A172 (cell line): ENCODE measurements at places on chromosomes 6 and 20. TPM values are rescaled to one million over a fixed set of nuclear protein-coding genes. Genes with fewer than 3 reads are reported as not detected.

Gene LAMA2
- 3.7 and 4.3 TPM in 2 replicates for total RNA-seq

Gene OVOL2
- not detected in 2 replicates for total RNA-seq

Gene MYMX
- not detected in 2 replicates for total RNA-seq

- no peak for DNase-seq
Observed at GRCh38 chr6:119065382-119065781, 13.1 kb downstream of the FAM184A start.

DNA sequence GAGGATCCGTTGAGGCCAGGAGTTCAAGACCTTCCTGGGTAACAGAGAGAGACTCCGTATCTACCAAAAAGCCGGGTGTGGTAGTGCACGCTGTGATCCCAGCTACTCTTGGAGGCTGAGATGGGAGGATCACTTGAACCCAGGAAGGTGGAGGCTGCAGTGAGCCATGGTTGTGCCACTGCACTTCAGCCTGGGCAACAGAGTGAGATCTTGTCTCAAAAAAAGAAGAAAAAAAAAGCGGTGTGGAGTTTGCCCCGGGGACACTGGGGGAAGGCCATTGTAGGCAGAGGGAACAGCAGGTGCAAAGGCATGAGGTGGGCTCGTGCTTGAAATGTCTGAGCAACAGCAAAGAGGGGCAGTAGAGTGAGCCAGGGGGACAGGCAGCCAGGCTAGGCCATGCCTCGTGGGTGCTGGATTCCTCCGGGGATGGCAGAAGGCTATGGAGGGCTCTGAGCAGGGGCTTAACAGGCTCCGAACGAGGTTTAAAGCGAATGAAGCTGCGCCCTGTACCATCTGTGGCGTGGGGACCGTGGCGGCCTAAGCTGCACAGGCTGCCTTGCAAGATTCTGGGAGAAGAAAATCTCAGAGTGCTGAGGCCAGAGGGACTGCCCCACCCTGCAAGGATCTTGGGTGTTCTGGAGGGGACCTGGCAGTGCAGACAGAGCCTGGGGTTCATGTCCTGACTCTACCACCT is 36.9 kb upstream of the NOL4L start:
- DNase-seq: no peak

- no peak for DNase-seq
Observed at GRCh38 chr6:117624869-117625481, 22.7 kb upstream of the GOPC start.
